Stimulated activated CD8-positive, alpha-beta memory T cell treated with anti-CD3 and anti-CD28 coated beads, Interleukin-7, amount 100 ng/mL, for 24 hours (primary cell): ENCODE measurements at places on chromosomes 11 and 22.

- DNase-seq = no peak
These were observed 43.4 kb upstream of the GLYAT start for GRCh38 chr11:58775066-58775708.

GRCh38 chr11:11843211-11843621, 1.4 kb downstream of the USP47 start:
- DNase-seq = no peak

GRCh38 chr11:108838102-108838791, 173.4 kb downstream of the DDX10 start:
- no peak for DNase-seq

DNA sequence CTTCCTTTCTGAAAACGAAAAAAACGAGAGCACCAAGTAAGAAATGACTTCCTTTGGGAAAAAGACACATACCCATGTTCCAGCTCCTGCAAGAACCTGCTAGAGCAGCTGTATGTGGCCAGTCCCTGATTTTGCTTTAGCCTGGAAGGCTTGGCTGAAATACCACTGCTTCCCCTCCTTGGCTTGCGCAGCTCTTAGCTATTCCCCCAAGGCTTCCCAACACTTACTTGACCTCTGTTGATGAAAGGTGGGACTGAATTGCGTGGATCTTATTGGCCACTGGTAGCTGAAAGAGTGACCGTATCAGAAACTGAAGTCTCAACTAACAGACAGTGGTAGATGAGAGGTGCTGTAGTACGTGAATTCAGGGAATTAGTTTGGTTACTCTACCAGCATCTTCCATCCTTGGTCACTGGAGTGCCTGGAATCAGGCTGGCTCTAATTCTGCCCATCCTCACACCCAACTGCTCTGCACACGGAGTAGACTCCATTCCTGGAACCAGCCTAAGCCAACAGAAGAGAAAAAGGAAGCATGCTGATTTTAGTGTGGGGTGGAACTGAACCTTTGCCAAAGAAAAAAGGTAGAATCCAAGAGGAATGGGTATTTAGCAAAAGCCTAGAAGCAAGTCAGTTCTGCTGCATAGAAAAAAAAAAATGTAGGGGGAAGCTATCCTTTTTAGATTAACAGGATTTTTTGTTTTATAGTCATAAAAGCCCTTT, 73.8 kb upstream of the CRTAM start:
- no peak for DNase-seq

DNA sequence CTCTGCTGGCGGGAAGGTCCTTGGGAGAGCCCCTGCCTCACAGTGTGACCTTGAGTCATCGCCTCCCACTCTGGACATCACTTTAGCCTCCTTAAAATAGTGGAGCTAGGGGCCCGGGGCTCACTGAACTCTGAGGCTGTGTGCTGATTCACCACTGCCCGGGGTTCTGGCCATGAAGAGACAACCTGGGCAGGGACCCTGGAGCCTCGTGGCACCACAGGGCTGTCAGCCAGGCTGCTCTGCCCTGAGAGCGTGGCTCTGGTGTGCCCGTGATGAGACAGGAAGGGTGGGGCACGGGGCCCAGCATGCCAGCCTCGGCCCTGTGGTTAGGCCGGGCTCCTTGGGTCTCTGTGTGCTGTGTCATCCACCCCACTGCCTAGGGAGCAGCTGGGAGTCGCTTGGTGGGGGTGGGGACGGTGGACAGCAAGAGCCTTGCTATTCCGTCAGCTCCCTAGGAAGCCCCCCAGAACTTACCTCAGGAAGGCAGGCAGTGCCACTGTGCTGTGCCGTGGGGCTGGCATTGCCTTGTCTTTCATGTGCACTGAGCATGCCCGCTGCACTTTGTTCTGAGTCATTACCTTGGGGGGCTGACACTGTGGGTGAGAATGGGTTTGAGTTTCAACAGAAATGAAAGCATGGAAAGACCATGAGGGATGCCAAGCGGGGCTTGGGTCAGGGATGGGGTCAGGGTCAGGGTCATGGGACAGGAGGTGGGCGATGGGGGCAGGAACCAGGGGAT, 31.7 kb downstream of the TPCN2 start:
- DNase-seq = no peak

- DNase-seq = no peak
These were observed 97.9 kb downstream of the WNT7B start for GRCh38 chr22:45878901-45879551.

DNA sequence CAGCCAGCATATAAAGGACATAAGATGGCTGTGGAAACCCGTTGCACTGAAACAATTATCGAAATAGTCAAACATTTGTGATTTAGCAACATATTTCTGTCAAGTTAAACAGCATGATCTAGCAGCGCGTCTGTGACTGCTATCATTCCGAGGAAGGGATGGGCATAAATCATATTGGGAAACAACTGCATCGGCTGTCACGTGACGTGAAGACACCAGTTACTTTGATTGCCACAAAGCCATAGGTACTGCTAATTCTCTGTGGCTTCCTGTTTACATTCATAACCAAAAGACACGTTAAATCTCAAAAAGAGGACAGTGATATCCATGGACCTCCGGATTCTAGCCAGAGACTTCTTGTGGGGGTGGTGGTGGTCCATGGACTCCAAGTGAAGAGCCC, 87.8 kb downstream of the CACNA1I start:
- no peak for DNase-seq

DNA sequence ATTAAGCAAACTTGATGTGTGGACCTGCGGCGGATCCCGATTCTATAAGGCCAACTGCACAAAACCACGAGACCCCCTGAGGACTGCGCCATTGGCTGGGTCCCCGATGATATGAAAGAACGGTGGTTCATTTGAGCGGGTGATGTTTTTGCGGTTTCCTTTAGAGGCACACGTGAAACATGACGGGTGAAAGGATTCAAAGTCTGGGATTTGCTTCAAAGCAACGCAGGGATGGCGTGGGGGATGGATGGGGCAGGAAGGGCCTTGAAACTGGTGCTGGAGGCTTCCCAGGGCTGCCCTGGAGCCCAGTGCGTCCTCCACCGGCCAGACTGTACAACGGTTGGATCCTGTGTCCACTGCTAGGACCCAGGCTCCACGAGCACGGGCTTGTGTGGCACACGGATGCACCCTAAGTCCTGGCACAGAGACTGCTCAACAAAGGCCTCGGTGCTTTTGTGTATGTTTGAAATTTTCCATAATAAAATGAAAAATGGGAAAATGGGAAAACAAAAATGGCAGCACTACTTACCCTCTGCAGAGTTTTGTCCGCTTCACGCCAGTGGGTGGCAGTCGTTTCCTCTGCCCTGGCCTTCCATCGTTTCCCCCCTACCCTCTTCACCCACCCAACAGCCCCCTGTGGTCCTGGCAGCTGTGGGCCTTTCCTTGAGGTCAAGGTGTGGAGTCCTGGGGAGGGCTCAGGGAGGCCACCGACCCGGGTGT, 3.6 kb downstream of the ASCL2 start:
- DNase-seq = no peak

DNA sequence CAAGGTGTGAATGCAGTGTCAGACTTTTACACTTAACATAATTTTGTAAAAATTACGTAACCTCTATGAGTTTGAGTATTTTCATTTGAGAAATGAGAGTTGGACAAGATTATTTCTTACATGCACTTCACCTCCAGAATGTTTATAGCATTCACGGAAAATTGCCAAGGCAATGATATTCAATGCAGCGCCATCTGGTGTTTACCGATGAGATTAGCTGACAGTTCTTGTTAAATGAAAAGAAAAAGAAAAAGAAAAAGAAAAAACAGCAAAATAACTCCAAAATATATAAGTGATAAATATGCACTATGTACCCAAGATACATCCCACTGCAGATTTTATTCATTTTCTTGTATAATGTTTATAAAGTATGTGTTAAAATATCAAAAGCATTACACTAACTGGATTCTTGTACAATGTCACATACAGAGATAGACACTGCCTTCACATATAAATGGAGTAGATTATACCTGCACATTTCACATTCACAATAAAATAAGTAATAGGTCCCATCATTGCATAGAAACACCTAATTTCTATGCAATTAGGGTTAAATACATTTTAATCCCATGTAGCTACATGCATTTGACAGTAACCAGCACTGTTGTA, 976.3 kb upstream of the FAT3 start:
- no peak for DNase-seq

- no peak for DNase-seq
These were observed 92.6 kb upstream of the PDGFD start for GRCh38 chr11:104256525-104256924.

DNA sequence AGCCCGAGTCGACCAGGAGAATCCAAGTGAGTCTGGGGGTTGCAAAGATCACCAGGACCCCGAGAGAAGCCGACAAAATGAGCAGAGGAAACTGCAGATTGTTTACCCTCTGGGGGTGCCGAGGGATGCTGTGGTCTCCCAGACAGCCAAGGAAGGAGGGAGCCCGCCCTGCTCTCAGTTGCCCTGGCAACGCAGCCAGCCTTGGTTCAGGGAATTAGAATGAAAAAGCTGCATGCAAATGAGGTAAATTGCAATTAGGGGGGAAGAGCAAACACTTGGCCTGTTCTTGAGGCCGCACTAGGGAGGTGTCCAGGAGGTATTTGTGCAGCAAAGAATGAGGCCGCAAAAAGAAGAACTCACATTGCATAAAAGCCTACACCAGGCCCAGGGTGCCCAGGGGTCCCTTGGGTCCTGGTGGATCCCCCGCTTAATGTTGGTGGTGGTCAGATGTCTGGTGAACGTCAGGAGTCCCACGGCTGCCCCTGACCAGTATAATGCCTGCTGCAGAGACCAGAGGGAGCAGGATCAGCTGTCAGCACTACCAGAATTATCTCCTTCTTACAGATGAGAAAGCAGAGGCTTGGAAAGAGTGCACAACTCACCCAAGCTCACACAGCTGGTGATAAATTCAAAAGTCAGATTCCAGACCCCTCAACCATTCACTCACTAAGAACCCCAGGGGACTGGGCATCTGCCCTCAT, 40.3 kb upstream of the ATXN10 start:
- no peak for DNase-seq

- no peak for DNase-seq
These were observed 25.5 kb downstream of the DRD2 start for GRCh38 chr11:113449743-113450142.

DNA sequence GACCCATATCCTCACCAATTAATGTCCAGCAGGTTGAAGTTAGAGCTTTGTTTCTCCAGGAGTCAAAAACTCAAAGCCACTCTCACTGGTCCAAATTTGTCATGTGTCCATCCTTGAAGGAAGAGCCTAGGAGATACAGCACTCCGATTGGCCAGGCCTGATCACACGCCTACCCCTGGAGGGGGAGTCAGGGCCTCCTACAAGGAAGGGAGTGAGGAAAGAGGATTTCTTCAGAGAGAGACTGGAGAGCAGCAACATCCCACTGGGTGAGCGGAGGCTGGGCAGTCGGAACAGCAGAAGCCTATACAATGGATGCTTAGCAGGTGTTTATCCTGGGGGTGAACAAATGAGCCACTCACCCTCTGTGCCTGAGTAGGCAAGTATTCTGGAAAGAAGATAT, 113.9 kb downstream of the TRIM29 start:
- DNase-seq = no peak

DNA sequence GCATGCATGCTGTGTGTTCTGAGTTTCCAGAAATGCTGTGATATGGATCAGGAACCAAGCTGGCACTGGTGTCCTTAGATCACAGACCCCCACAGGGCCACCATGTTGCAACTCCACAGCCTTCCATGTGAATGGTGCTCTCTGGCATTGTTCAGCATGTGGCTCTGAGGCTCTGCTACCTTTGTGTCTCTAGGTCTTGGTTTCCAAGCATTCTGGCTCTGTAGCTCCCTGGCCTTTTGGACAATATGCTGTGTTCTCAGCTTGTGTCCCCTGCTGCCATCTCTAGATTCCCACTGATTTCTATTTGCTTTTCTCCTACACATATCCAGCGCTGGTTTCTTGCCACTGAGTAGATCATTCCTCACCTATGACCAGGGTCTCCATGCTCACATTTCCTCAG, 3.9 kb downstream of the SPTBN2 start:
- DNase-seq = no peak

- DNase-seq = no peak
These were observed 89.5 kb downstream of the RNF169 start for GRCh38 chr11:74838188-74838587.

- no peak for DNase-seq
These were observed 268.8 kb downstream of the DDX10 start for GRCh38 chr11:108933630-108934029.

DNA sequence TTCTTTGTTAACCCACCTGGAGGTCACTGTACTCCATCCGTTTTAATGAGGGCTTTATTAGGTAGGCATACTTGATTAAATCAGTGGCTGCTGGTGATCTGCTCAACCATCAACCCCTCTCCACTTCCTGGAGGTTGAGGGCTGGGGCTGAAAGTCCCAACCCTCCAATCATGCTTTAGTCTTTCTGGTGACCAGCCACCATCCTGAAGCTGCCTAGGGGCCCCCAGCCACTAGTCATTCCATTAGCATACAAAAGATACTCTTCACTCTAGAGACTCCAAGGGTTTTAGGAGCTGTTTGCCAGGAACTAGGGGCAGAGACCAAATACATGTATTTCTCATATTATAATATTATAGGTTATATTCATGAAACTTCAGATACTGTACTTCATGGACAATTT, 13.5 kb downstream of the DNAJC24 start:
- no peak for DNase-seq
